RCC 7860 (cell line): ENCODE measurements at places on chromosomes 16 and 17.

- DNase-seq, result no peak
These were observed 104.1 kb downstream of the CDH13 start for GRCh38 chr16:82730901-82731300.

- no peak for DNase-seq
These were observed 251.8 kb downstream of the MAF start for GRCh38 chr16:79348521-79349306.

- DNase-seq, result no peak
These were observed 3.8 kb downstream of the TRIM47 start for GRCh38 chr17:75874323-75875181.

- DNase-seq, result no peak
These were observed 2.4 kb upstream of the MTSS2 start for GRCh38 chr16:70688246-70688742.

GRCh38 chr17:76578376-76578775 lies 7.3 kb downstream of the ST6GALNAC2 start:
- DNase-seq, result no peak

- no peak for DNase-seq
These were observed 13.2 kb upstream of the FOXJ1 start for GRCh38 chr17:76154292-76154691.

DNA sequence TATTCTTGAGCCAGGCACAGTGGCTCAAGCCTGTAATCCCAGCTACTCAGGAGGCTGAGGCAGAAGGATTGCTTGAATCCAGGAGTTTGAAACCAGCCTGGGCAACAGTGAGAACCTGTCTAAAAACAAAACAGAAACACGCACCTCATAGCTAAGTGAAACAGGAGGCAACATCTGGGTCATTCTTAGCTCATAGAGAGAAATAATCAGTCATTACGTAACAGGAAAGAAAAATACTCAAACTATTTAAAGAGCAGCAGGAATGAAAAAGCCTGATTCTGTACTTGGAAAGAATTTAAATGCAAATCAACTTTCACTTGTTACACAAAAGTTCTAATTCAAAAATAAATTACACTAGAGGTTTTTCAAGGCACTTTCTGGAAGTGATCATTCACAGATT lies 17.2 kb downstream of the CHCT1 start:
- DNase-seq, result no peak

DNA sequence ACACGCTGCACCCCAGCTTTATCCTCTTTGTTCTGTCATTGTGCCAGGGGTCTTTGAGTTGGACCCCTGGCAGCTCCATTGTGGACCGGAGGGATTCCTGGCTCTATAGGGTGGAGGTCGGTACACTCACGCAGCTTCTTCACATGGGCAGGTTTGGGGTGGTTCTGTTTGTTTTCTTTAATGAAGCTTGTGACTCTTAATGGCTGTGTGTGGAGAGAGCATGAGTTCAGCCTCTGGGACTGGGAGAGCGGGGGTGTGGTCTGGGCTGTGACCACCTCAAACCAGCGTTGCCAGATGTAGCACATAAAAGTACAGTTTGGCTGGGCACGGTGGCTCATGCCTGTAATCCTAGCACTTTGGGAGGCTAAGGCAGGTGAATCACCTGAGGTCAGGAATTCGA lies 21.2 kb upstream of the NAGLU start:
- DNase-seq, result no peak

GRCh38 chr16:24178496-24178895 lies 77.6 kb upstream of the CACNG3 start:
- no peak for DNase-seq

- no peak for DNase-seq
These were observed 4.0 kb upstream of the RAPGEFL1 start for GRCh38 chr17:40173091-40173777.

DNA sequence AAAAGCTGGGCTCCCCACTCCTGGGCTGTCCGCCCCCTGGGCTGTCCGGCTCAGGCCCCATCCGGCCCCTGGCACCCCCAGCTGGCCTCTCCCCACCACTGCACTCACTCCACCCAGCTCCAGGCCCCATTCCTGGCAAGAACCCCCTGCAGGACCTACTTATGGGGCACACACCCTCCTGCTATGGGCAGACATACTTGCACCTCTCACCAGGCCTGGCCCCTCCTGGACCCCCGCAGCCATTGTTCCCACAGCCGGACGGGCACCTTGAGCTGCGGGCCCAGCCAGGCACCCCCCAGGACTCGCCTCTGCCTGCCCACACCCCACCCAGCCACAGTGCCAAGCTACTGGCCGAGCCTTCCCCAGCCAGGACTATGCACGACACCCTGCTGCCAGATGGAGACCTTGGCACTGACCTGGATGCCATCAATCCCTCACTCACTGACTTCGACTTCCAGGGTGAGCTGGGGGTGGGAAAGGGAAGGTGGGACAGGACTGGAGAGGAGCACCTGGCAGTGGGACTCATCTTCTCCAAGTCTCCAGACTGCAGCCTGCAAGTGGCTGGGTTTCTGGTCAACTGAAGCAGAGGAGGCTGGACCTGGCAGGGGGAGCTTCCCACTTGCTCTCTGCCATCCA lies 17.6 kb downstream of the UNC119 start:
- no peak for DNase-seq

DNA sequence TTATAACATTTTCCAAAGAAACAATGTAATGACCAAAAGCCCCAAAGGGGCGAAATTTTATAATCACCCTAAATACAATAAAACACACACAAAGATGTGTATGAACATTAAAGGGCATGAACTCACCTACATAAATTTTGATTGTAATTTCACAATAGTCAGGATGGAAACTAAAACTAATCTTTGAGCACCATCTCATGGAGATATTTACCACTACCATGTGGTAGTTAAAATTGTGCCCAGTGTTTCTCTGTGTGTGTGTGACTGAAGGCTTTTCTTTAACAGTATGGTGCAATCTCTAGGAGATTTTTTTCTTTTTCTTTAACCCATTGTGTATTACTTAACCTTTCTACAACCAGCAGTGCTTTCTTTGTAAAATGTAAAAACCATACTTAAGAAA lies 19.7 kb upstream of the MEIOC start:
- DNase-seq, result peak; percentile 38

GRCh38 chr16:3101841-3102470 lies 2.9 kb upstream of the ZSCAN10 start:
- DNase-seq, result no peak

GRCh38 chr16:86073763-86074493 lies 175.0 kb downstream of the IRF8 start:
- no peak for DNase-seq

DNA sequence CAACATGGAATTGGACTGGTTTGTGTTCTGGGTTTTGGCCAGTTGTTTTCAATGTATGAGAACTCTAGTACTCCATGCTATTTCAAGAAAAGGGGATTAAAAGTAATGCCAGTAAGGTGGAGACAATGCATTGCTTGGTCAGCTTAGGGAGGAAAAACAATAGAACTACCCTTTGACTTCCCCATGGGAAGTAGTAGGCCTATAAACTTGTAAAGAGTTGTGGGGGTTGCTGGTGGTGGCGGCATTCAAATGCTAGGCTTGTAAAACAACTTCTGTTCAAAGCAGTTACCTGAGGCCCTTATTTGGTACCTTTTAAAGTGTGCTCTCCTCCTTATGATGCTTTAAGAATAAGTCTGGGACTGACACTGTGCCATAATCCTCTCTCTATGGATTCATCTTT lies 9.4 kb downstream of the MAP3K3 start:
- DNase-seq, result no peak

DNA sequence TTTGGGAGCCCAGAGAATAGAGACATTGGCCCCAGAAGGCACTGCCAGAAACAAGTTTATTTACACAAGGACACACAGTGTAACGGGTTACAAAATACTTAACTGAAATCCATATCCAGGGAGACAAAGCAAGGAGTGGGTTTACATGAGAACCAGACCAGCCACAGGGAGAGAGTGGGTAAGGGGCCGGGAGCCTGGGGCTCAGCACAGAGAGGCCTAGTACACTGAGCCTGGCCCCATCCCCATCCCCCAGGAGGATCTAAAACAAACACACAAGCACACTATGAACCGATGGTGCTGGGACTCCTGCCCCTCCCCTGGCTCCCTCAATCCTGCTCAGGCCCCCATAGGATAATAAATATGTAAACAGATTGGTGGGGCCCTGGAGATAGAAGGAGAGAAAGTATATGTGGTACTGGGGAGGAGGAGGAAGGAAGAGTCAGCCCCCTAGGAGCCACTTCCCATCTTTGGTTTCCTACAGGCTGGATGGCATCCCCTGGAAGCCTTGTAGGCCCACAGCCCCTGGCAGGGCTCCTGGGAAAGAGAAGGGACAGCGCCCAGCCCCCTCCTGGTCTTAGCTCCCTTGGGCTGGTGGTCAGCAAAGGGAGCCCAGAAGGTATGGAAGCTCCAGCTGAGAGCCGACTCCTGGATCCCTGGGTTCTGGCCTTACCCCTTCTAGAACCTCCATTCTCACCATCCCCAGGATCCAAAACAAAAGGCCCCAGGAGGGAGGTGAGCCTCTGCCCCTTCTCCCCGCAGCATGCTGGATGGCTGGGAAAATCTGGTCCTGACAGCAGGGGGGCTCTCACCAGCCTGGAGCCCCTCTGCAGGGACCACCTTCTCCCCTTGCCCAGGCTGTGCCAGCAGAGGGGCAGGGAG lies 6.4 kb downstream of the G6PC3 start:
- DNase-seq, result no peak

- no peak for DNase-seq
These were observed 111.7 kb downstream of the CDH11 start for GRCh38 chr16:65010125-65010524.

DNA sequence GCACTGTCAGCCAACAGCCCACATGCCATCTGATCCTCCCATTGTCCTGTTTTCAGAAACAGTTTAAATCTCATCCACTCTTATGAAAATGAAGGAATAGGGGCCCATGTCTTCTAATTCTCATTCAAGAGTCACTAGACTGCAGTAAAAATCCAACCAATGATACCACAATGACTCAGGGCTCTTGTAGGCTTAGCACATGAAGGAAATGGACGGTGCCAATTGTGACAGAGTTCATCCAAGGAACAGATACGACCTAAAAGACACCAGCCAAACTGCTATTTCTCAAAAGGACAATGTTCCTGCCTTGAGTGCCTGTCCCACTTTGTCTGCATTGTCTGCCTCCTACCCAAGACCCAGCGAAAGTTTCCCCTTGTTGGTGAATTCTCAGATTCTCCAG lies 204.8 kb upstream of the COX10 start:
- peak; percentile 11 for DNase-seq

GRCh38 chr17:45063198-45063597 lies 2.1 kb downstream of the NMT1 start:
- no peak for DNase-seq

- DNase-seq, result no peak
These were observed 76.0 kb downstream of the EMP2 start for GRCh38 chr16:10504404-10504885.

DNA sequence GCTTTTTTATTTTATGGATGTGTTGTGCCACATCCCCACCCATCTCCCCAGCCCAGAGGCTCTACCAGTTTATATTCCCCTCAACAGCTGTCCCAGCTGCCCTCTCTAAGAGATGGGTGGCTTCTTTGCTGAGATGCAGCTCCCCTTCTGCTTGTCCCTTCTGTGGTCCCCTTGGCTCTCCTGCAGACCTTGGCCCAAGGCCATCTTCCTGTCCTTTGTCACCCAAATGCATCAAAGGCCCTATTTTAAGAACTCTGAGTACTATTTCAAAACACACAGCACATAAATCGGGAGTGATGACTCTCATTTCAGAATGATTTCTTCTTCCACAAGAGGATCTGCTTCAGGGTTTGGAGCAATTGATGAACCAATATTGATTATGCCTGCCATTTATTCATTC lies 85.3 kb downstream of the SPACA3 start:
- DNase-seq, result no peak

- no peak for DNase-seq
These were observed 45.8 kb upstream of the PLCG2 start for GRCh38 chr16:81733295-81733694.

DNA sequence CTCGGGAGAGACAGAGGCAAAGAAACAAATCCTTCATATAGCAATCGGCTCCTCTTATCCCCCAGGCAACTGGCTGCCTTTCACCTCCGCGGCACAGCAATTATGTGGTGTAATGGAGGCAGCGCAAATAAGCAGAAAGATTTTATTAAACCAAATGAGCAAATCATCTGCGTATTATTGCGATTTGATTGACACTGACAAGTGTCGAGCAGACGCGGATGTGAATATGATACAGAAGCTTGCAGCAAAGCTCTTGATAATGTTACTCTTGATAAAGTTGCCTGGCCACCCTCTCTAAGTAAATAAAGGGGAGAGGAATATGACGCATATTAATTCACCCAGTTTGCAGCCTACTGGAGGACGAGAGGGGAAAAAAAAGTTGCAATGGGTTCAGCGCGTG lies 26.5 kb upstream of the AKTIP start:
- no peak for DNase-seq

- DNase-seq, result no peak
These were observed 8.3 kb downstream of the RUSF1 start for GRCh38 chr16:31499928-31500327.

DNA sequence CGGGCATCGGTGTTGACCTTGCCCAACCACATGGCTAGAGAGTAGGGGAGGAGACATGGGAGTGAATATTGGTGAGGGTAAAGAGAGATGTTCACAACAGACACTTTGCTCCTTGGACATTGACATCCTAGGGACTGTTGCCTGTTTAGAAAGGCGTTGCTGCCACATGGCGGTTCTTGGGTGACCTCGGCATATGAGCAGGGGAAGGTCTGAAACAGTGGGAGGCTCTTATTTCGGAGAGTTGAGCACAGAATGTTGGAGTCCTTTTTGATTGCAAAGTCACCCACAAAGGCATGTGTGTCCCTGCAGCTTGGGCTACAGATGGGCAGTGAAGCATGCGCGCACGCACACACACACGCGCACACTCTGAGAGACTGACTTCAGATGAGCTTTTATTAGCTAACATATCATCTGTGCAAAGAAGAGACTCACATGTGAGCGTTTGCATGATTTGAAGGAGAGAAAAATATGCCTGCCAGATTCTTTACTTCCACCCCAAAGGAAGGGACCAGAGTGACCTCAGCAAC lies 104.4 kb downstream of the SHISA9 start:
- DNase-seq, result no peak

- peak; percentile 26 for DNase-seq
These were observed 19.5 kb downstream of the HLF start for GRCh38 chr17:55284001-55284884.

- no peak for DNase-seq
These were observed 214.1 kb downstream of the ANKFN1 start for GRCh38 chr17:56367366-56367765.

DNA sequence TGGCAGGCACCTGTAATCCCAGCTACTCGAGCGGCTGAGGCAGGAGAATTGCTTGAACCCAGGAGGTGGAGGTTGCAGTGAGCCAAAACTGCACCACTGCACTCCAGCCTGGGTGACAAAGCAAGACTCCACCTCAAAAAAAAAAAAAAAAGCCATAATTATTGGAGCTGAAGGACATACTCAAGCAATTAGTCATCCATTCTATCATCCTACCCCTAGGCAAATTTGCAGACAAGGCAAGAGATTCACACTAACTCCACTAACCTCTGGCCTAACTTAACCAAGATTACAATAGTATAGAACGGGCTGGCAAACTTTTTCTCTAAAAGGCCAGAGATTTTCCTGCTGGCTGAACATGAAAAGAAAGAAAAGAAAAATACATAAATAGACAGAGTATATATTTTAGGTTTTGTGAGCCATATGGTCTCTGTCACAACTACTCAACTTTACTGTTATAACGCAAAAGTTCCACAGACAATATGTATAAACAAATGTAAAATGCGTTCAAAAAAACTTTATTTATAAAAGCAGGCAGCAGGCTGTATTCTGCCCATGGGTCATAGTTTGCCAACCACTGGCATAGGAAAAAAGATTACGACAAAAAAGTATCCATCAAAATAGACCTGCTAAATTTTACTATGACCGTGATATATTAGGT lies 29.7 kb downstream of the BRIP1 start:
- DNase-seq, result peak; percentile 77
